ENCODE measurements at places on chromosomes 7 and 10. TPM values are rescaled to one million over a fixed set of nuclear protein-coding genes. Genes with fewer than 3 reads are reported as not detected.

DNA sequence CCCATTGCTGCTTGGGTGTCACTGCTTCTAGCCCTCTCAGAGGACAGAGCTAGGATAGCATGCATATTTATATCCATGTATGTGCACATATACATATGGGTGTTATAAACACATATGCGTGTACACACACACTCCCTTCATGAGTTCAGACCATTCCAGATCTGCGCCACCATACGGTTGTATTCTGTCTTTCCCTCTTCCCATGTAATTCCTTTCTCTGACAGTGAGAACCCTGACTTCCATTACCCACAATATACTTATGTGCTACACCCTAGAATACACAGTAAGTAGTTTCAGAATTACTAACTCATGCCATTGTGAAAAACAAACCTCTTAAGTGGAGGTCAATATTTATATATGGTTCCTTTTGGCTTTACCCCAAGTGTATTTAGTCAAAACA, 116.6 kb upstream of the SAMD8 start:
- no peak overlapping the region for H3K4me3 ChIP-seq
- H3K36me3 ChIP-seq, result peaks cover 12% of the 10 kb centered on the region
- H3K4me1 ChIP-seq, result no peaks in the 10 kb centered on the region
- DNase-seq, result no peak
- H3K27ac ChIP-seq, result no peak overlapping the region

GRCh38 chr10:22784668-22785067, 70.3 kb upstream of the PIP4K2A start:
- no peak overlapping the region for H3K27ac ChIP-seq
- no peak for DNase-seq
- H3K4me3 ChIP-seq, result no peak overlapping the region

DNA sequence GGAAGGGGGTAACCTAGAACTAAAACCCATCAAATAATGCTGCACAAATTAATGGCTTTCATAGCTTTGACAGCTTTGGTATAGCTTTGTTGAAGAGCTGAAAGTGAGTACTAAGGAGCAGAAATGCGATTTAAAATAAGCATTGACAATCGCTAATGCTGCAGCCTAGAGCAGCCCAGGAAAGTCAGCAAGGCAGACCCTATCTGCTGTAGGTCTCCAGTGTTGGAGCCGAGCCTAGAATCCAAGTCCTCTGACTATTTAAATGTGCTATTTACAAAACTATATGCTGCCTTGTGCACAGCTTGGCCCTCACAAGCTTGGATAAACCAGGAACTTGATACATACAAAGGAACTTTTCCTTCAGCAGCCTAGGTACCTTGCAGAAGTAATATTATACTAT, 64.9 kb upstream of the ASAH2 start:
- no peaks in the 10 kb centered on the region for H3K27me3 ChIP-seq
- no peaks in the 10 kb centered on the region for H3K4me1 ChIP-seq
- H3K36me3 ChIP-seq, result peaks cover under 1% of the 10 kb centered on the region
- H3K4me3 ChIP-seq, result no peak overlapping the region

- no peak overlapping the region for H3K27ac ChIP-seq
- DNase-seq, result no peak
- no peak overlapping the region for H3K4me3 ChIP-seq
- H3K4me1 ChIP-seq, result peaks cover 37% of the 10 kb centered on the region
- H3K27me3 ChIP-seq, result no peaks in the 10 kb centered on the region
These were observed 138.9 kb downstream of the MAD1L1 start for GRCh38 chr7:2093843-2094220.

- H3K4me1 ChIP-seq, result no peaks in the 10 kb centered on the region
- no peaks in the 10 kb centered on the region for H3K36me3 ChIP-seq
- no peak overlapping the region for H3K27ac ChIP-seq
- no peaks in the 10 kb centered on the region for H3K27me3 ChIP-seq
- no peak overlapping the region for H3K4me3 ChIP-seq
These were observed 103.8 kb downstream of the ATE1 start for GRCh38 chr10:121823993-121824463.

DNA sequence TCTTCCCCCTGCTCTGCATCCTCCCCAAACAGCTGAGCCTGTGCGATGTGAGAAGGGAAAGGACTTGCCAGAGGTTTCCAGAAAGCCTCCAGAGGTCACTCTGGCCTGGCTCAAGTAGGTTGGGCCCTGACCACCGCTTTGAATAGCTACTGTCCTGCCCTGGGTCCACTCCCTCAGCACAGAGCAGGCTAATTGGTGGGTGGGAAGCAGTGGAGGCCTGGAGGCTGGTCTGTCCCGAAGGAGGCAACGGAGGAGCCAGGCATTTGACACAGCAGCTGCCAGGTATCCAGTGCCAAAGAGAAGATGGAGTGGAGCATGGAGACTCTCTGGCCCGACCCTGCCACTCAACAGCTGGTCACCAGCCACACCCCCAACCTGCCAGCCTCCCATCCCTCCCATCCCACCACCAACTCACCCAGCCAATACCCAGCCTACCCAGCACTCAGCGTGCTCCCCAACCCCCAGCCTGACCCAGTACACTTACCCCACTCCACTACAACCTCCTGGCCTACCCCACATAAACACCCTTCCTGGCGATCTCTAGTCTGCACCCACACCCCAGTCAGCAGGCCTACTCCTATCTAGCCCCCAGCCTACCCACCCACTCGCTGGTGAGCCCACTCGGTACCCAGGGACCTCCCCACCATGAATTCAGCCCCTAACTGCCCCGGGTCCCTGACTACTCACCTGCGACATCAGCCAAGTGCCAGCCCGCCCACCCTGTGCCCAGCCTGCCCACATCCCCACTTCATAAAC, 64.6 kb upstream of the COL13A1 start:
- H3K36me3 ChIP-seq, result no peaks in the 10 kb centered on the region
- no peaks in the 10 kb centered on the region for H3K4me1 ChIP-seq
- H3K27ac ChIP-seq, result no peak overlapping the region

GRCh38 chr10:30531751-30532530, 97.6 kb downstream of the LYZL2 start:
- H3K36me3 ChIP-seq, result no peaks in the 10 kb centered on the region
- no peak overlapping the region for H3K4me3 ChIP-seq
- H3K27me3 ChIP-seq, result no peaks in the 10 kb centered on the region
- DNase-seq, result no peak
- peak overlapping the region; percentile 36 for H3K27ac ChIP-seq
- peaks cover 4% of the 10 kb centered on the region for H3K4me1 ChIP-seq

DNA sequence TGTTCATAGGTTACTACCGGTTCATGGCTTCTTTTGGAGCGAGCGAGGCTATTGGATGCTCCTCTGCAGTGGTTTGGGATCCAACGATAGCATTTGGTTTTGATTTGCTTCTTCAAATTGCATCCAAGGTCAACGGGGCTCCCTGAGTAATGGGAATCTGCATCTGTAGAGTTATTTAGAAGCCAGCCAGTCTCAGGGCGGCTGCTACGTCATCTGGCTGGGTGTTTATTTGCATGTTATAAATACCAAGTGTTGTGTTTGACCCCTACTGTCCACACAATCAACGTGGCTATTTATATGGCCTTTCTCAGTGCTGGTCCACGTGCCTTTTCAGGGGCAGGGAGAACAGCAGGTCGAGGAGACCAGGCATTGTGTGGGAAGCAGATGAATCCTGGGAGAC, 137.7 kb downstream of the PRPF18 start:
- no peak for DNase-seq
- no peak overlapping the region for H3K4me3 ChIP-seq
- H3K36me3 ChIP-seq, result no peaks in the 10 kb centered on the region
- no peaks in the 10 kb centered on the region for H3K27me3 ChIP-seq
- H3K27ac ChIP-seq, result no peak overlapping the region
- H3K4me1 ChIP-seq, result peaks cover 7% of the 10 kb centered on the region

DNA sequence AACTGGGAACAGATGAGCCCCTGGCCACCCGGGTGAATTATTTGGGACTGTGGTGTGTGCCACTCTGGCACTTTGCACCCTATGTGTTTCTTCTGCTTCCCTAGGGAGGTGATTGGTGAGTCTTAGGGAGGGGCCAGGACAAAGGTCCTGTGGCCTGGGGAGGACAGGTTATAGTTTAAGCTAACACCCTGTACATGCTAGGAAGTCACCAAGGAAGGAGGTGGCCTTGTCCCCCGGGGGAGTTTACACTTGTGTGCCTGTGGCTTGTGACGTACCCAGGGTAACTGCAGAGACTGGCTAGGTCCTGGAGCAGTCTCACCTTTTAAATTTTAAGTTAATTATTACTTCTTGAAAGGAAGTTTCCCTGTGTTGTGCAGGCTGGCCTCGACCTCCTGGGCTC, 196.2 kb downstream of the BAMBI start:
- DNase-seq, result no peak
- no peak overlapping the region for H3K27ac ChIP-seq
- no peaks in the 10 kb centered on the region for H3K36me3 ChIP-seq
- no peaks in the 10 kb centered on the region for H3K4me1 ChIP-seq
- H3K4me3 ChIP-seq, result no peak overlapping the region
- H3K27me3 ChIP-seq, result no peaks in the 10 kb centered on the region

- H3K27me3 ChIP-seq, result no peaks in the 10 kb centered on the region
- no peak overlapping the region for H3K4me3 ChIP-seq
- no peaks in the 10 kb centered on the region for H3K36me3 ChIP-seq
- DNase-seq, result no peak
- H3K4me1 ChIP-seq, result no peaks in the 10 kb centered on the region
- no peak overlapping the region for H3K27ac ChIP-seq
These were observed 458.4 kb downstream of the XPNPEP1 start for GRCh38 chr10:109464949-109465348.

- no peak for DNase-seq
- no peaks in the 10 kb centered on the region for H3K27me3 ChIP-seq
- peak overlapping the region; percentile 88 for H3K4me3 ChIP-seq
- H3K36me3 ChIP-seq, result peaks cover 11% of the 10 kb centered on the region
- H3K27ac ChIP-seq, result no peak overlapping the region
- H3K4me1 ChIP-seq, result peaks cover 5% of the 10 kb centered on the region
These were observed 1.0 kb upstream of the ZDHHC4 start for GRCh38 chr7:6576024-6576866.

The GCK gene
- 0.24 TPM for total RNA-seq

DNA sequence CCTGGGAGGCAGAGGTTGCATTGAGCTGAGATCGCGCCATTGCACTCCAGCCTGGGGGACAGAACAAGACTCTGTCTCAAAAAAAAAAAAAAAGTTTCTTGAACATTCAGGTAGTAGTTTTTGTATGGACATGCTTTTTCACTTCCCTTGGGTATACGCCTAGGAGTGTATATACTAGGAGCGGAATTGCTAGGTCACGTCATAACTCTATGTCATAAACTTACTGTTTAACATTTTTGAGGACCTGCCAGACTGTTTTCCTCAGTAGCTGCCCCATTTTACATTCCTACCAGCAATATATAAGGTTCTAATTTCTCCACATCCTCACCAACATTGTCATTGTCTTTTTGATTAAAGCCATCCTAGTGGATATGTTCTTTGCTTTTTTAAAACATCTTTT, 51.6 kb downstream of the MKI67 start:
- peaks cover 41% of the 10 kb centered on the region for H3K36me3 ChIP-seq
- no peak overlapping the region for H3K27ac ChIP-seq
- DNase-seq, result no peak
- H3K4me3 ChIP-seq, result no peak overlapping the region
- H3K4me1 ChIP-seq, result no peaks in the 10 kb centered on the region

The NACAD gene
- total RNA-seq, result 0.14 TPM

The GLI3 gene
- 3.2 TPM for total RNA-seq

DNA sequence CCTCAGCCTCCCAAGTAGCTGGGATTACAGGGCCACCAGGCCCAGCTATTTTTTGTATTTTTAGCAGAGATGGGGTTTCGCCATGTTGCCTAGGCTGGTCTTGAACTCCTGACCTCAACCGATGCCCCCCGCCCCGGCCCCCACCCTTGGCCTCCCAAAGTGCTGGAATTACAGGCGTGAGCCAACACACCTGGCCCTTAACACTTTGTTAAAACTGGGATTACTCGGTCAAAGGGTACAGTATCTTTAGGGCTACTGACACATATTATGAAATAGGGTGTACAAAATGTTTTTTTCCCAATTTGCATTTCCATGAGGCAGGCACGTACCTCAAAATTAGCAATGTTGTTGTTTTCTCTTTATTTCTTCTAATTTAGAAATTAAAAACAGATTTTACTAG, 11.5 kb downstream of the NUDT5 start:
- no peaks in the 10 kb centered on the region for H3K27me3 ChIP-seq
- no peak overlapping the region for H3K4me3 ChIP-seq
- H3K4me1 ChIP-seq, result no peaks in the 10 kb centered on the region
- H3K36me3 ChIP-seq, result peaks cover 25% of the 10 kb centered on the region
- no peak overlapping the region for H3K27ac ChIP-seq

DNA sequence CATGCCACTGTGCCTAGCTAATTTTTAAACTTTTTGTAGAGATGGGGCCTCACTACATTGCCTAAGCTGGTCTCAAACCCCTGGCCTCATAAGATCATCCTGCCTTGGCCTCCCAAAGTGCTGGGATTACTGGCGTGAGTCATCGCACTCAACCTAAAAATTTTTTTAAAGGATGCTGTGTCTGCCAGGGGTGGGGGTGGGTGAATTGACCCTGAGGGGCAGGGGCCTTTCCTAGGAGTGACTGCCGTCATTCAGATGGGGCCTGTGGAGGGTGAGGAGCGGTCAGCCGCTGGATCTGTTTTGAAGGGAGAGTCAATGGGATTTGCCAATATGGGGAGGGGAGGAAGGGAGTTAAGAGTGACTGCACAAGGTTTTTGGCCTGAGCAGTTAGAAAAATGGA, 89.4 kb downstream of the C10orf105 start:
- no peaks in the 10 kb centered on the region for H3K36me3 ChIP-seq
- no peak for DNase-seq
- H3K27ac ChIP-seq, result no peak overlapping the region
- no peaks in the 10 kb centered on the region for H3K4me1 ChIP-seq

The ZNF853 gene
- 2.8 TPM for total RNA-seq

DNA sequence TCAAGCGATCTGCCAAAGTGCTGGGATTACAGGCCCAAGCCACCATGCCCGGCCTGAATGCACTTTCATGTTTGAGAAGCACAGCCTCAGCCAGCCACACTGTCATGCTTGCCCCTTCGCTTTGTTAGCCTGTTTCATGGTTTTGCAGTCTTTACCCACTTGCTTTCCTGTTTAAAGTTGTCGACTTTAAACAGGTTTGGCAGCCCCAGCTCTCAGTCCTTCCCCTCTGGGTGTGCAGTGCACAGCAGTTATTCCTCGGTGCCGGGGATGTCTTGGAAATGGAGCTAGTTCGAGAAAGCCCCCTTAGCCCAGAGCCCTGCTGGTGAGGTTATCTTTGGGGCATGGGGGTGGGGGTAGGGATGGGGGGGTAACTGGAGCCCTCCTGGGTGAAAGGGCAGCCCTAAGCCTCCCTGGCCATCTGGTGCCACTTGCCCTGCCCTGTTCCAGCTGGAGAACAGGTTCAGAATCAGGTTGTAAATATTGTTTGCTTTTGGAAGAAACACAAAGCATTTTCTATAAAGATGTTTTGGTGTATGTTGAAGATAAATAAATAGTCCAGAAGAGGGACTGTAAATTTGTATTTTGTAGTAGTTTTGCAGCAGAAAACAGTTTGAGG, 14.8 kb downstream of the TSPAN14 start:
- peak overlapping the region; percentile 87 for H3K27ac ChIP-seq
- H3K27me3 ChIP-seq, result no peaks in the 10 kb centered on the region
- peaks cover 99% of the 10 kb centered on the region for H3K4me1 ChIP-seq
- no peak for DNase-seq
- H3K4me3 ChIP-seq, result peak overlapping the region; percentile 49

The PLXDC2 gene
- 8.0 TPM for total RNA-seq

- no peak overlapping the region for H3K4me3 ChIP-seq
- H3K4me1 ChIP-seq, result no peaks in the 10 kb centered on the region
- no peaks in the 10 kb centered on the region for H3K36me3 ChIP-seq
- no peaks in the 10 kb centered on the region for H3K27me3 ChIP-seq
These were observed 6.8 kb upstream of the SNX8 start for GRCh38 chr7:2321020-2321419.

- DNase-seq, result no peak
- no peaks in the 10 kb centered on the region for H3K4me1 ChIP-seq
- no peak overlapping the region for H3K4me3 ChIP-seq
These were observed 9.2 kb downstream of the ITIH5 start for GRCh38 chr10:7657552-7657951.

GRCh38 chr7:157928171-157928794, 591.5 kb downstream of the DNAJB6 start:
- no peaks in the 10 kb centered on the region for H3K4me1 ChIP-seq
- no peaks in the 10 kb centered on the region for H3K36me3 ChIP-seq
- DNase-seq, result no peak
- no peak overlapping the region for H3K27ac ChIP-seq
- H3K27me3 ChIP-seq, result no peaks in the 10 kb centered on the region
